ENCODE measurements at places on chromosomes 1 and 21. TPM values are rescaled to one million over a fixed set of nuclear protein-coding genes. Genes with fewer than 3 reads are reported as not detected.

GRCh38 chr1:246065592-246065991 is 441.5 kb downstream of the SMYD3 start:
- DNase-seq = no peak

DNA sequence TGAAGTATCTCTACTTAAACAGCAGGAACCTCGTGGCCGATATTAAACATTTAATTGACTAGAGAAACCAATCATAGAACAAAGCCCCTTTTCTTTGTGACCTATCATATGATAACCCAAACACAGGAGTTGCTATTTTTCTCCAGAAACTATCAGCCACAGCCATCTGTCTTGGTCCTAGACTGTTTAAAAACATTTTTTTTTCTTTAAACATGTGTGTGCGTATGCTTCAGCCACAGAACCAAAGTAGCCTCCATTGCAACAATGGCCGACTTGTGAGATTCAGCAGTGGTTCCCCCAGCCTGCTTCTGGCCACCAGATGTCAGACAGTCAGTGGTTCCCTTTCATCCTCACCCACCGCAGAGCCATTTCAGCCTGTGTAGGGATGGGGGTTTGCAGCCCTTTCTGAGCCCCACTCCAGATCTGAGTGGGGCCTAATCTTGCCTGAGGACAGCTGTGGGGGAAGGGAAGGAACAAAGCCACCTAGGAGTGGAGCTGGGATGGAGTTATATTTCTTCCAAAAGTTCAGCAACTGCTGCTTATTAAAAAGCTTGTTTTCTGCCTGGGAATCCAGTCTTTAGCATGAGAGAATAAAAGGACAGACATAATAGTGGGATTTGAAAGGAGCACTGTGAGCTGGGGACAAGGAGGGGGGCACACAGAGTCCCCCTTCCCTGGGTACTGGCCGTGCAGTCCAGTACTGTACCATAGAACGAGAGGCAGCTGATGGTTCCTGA is 11.7 kb upstream of the IGSF3 start:
- no peak for DNase-seq

GRCh38 chr1:45448357-45448756 is 42.6 kb downstream of the TESK2 start:
- DNase-seq = no peak

- DNase-seq = no peak
These were observed 15.1 kb upstream of the IL22RA1 start for GRCh38 chr1:24157918-24158481.

GRCh38 chr1:219365451-219365850 is 191.8 kb downstream of the LYPLAL1 start:
- no peak for DNase-seq

- no peak for DNase-seq
These were observed 499.2 kb downstream of the OMA1 start for GRCh38 chr1:58047265-58047858.

DNA sequence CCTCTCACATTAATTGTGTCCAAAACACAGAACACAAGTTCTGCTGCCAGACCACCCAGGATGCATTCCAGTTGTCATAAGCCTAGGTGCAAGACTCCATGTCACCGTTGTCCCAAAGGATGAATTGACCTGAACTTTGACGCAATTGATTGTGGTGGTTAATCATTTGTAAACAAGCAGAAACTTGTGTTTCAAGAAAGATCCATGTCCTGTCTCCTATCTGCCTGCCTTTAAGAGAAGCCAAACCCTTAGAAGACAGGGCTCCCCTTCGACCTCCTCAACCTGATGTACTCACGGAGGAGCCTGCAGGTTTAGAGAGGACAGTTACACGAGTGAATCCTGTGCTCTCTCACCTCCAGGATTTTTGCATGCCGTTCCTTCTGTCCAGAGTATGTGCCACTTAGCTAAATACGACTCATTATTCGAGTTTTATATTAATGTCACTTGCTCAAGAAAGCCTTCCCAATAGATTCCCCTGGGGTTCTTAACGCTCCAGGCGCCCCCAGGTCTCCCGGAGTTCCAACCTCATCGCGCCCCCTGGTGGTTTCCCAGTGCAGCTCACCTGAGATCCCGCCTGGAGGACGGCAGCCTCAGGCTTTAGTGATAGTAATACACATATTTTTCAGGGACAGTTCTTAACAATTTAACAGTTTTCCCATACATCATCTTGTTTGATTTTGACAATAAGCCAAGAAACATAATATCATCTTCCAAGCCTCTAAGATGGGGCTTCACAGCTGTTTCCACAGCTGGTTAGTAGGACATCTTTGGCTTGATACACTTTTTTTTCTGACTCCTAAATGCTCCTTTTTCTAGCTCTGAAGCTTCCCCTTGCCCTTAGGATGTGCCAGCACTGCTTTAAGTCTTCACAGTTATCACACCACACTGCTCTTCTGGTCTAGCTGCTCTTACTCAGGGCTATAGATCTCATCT is 2.4 kb upstream of the C8B start:
- DNase-seq = peak; percentile 93

- DNase-seq = no peak
These were observed 8.1 kb downstream of the PRXL2B start for GRCh38 chr1:2594641-2595131.

DNA sequence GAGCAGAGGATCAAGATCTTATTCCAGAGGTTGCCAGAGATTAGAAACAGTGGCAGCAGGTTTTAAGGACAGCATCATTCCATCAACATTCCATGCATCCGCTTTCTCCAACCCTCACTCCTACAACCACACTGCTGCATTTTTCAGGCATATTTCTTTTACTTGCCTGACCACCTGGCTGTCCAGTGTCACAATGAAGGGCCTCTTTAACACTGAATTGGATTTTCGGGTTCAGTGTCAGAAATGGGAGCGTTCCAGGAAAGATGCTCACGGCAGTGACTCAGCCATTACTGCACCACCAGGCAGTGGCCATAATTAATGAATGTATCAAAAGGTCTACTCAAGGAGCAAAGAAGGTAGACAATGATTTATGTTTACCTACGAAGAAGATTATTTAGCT is 200.4 kb upstream of the ESRRG start:
- no peak for DNase-seq

DNA sequence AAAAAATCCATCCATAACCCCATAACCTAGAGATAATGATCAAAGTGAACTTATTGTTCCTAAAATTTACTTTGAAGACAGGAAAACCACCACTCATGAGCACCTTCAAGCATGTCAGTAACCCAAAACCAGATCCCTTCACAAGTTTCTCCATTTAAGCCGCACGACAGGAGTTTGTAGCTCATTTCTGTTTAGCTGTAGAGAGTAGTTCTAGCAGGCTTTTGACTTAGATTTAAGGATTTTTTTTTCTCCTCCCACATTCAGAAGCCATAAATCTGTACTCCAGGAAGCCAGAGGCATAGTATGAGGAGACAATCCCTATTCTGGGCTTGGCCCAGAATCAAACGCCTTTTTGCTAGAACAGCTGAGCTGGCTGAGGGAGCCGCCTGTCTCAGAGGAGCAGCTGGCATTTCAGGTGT is 25.6 kb downstream of the TOMM20 start:
- no peak for DNase-seq

DNA sequence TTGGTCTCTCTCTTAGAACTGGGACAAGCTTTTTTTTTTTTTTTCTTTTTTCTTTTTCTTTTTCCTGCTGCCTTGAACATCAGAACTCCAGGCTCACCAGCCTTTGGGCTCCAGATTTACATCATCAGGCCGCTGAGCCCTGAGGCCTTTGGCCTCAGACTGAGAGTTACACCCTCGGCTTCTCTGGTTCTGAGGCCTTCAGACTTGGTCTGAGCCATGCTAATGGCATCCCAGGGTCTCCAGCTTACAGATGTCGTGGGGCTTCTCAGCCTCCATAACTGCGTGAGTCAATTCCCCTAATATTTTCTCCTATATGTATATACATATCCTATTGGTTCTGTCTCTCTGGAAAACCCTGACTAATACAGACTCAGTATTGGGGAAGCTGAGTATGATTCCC is 36.5 kb upstream of the RC3H1 start:
- no peak for DNase-seq

DNA sequence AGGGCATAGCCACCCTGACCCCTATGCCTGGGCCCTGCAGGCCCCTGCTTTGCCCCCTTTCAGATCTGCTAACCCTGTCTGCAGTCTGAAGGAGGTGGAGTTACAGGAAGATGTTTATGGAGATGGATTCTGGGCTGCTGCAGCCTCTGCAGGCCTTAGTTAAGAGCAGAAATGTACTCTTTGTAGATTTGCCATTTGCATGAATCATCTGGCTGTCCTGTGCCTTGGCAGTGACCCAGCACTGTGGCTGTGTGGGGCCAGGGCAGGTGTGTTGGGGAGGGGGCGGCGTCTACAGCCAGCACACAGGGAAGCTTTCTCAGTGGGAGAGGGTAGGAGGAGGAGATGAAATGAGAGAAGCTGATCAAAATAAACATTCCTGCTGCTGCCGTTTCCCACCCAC is 867.3 kb downstream of the PLA2G4A start:
- DNase-seq = no peak

GRCh38 chr1:4024811-4025210 is 124.7 kb upstream of the C1orf174 start:
- no peak for DNase-seq

- DNase-seq = no peak
These were observed 88.8 kb downstream of the KIF1B start for GRCh38 chr1:10299151-10299550.

DNA sequence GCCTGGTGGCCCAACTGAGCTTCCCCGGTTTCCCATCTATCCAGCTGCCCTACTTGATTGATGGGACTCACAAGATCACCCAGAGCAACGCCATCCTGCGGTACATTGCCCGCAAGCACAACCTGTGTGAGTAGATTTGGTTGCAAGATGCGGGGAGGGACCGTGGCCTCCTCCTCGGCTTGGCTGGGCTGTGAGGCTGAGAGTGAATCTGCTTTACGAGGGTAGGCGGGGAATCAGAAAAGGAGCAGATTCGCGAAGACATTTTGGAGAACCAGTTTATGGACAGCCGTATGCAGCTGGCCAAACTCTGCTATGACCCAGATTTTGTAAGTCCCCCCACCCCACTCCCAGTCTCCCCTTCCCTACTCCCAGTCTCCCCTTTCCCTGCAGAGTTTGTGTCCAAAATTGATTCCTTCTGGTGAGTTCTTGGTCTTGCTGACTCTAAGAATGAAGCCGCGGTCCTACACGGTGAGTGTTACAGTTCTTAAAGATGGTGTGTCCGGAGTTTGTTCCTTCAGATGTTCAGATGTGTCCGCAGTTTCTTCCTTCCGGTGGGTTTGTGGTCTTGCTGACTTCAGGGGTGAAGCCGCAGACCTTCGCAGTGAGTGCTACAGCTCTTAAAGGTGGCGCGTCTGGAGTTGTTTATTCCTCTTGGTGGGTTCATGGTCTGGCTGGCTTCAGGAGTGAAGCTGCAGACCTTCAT is 1.5 kb downstream of the GSTM2 start:
- no peak for DNase-seq

DNA sequence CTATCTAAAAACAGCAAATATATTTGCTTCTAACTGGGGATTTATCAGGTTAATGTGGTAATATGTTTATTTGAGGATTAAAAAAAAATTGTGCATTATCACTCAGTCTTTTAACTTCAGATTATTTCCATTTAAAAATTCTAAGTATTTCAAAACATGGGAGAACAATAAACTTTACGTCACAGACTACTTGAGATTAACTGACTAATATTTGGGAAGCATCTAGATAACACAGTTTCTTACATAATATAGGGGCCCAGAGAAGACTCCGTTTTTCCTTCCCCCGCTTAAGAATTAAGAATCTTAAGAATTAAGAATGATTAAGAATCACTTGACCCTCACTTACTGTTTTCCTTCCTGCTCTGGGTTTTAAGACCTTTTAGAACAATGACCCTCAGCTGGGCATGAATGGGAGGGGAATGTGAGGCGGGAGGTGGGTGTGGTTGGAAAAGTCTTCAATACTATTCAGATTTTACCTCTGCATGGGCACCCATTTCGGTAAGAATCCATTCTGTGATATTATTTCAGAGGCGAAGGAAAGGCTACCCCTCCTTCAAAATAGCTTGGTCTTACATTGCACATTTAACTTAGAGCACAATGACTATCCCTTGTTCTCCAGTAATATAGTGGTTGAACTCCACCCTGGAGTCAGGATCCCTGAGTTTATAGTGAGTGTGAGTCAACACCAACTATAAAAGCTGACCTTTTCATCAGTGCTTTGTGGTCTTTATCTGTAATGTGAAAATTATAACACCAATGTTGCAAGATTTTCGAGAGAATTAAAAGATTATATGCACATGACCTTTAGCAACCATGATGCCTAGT is 821.3 kb downstream of the USP25 start:
- no peak for DNase-seq

- peak; percentile 58 for DNase-seq
These were observed 65.2 kb upstream of the GJA8 start for GRCh38 chr1:147837129-147837963.

DNA sequence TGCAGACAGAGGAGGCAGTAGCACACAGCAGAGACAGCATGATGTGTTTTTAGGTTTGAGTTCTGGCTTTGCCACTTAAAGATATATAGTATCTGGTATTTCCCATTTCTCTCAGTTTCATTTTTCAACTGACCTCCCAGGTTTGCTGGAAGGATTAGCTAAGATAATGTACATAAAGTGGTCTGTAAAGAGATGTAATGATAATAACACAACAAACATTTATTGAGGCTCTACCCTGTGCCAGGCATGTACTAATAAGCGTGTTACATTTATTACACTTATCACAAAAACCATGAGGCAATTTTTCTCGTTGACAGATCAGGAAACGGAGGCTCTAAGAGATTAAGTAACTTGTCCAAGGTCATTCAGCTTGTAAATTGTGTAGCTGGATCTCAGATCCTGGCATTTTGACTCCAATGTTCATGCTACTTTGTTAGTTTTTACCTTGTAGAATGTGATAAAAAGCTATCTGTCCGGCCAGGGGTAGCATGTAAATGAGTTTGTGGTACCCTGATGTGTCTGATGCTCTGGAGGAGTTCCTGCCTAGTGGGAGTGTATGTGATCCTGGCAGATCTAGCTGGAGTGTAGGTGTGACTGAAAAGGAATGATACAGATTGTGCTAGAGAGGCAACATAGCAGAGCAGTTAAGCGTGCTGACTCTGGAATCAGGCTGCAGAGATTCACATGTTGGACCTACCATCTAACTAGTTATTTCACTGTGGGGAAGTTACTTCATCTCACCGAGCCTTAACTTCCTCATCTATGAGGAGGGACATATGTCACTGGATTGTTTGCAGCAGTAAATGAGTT is 146.6 kb downstream of the VPS13D start:
- no peak for DNase-seq

GRCh38 chr1:32783851-32784250 is 33.3 kb downstream of the YARS1 start:
- no peak for DNase-seq

GRCh38 chr1:64701071-64701470 is 43.8 kb upstream of the RAVER2 start:
- DNase-seq = no peak

TSPEAR gene
- 0.58 TPM for total RNA-seq

VWA5B1 gene
- total RNA-seq = 2.3 TPM

NBPF10 gene
- 0.36 TPM for total RNA-seq

KPRP gene
- not detected for total RNA-seq

BLACAT1 gene
- 3.8 TPM for total RNA-seq

SLC1A7 gene
- not detected for total RNA-seq

PGLYRP3 gene
- not detected for total RNA-seq

TSNAX gene
- total RNA-seq = 34.0 TPM

RPS6KA1 gene
- 55.0 TPM for total RNA-seq

OXCT2 gene
- total RNA-seq = 2.9 TPM

MATN1 gene
- total RNA-seq = 0.28 TPM

GIPC2 gene
- total RNA-seq = 1.9 TPM
